ENCODE measurements at places on chromosomes 12 and 14. TPM values are rescaled to one million over a fixed set of nuclear protein-coding genes. Genes with fewer than 3 reads are reported as not detected.
A peak's percentile ranks its signal among the peaks of the same experiment; 100 is the strongest.

GRCh38 chr12:79119796-79120195, 255.2 kb downstream of the SYT1 start:
- DNase-seq, result no peak

Gene ISCA2
- 3.1 TPM for total RNA-seq

- no peak for DNase-seq
These were observed 1091.8 kb upstream of the ATXN7L3B start for GRCh38 chr12:73445658-73446324.

Gene NKX2-1
- not detected for total RNA-seq

DNA sequence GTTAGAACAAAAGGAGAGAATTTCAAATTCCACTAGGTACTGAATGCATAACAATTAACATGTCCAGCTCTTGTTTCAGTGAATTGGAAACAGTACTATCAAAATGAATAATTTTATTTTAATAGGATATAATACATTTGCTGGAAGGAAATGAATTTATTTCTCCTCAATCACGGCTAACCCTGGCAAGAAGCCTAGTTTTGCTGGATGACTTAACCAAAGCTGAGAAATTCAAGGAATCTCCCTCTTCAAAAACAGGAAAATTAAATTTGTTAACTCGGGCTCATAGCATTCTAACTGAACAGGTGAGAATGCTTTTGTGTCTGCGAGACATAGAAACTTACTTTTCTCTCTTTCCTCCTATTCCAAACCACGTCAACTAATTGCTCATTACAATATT, 163.5 kb upstream of the NEDD1 start:
- DNase-seq, result peak; percentile 54

GRCh38 chr14:23321572-23322547, 603 bp downstream of the PABPN1 start:
- peak; percentile 46 for DNase-seq

Gene ITGB7
- 0.54 TPM for total RNA-seq

DNA sequence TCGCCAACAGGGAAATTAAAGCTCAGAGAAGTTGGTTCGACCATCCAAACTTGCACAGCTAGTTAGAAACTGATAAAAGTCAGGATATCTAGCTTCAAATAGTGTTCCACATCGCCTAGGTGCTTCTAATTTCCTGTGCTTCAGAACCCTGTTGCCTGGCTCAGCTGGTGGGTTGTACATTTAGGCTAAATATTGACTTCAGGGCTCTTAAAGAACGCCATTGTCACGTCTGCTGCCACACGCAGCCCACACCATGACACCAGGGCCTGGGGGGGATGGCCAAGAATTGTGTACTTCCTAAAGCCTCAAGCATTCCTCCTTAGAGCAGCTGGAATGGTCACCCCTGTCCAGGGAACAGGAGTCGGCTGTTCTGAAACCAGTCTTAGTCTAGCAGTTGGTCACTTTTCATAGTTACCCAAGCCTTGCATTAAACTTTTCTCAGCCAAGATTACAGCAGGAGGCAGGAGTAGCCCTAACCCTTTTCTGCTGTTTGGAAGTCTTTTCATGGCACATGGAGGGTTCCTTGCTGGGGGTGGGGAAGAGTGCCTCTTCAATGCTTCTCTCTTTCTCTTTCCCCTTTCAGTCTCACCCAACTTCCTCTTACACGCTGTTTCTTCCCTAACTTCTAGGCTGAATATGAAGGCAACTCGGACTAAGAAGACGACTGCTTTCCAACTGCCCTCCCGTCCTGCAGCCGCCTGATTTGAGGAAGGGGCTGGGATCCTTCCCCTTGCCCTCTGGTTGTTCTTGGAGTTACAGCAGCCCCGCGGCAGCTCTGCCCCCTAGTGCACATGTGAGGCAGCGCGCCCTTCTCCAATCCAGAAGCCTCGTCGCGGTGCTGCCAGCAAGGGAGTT, 17.1 kb downstream of the FOS start:
- DNase-seq, result peak; percentile 73

Gene KRT73
- not detected for total RNA-seq

- DNase-seq, result no peak
These were observed 50.9 kb downstream of the MVK start for GRCh38 chr12:109624467-109624866.

Gene PTPRR
- not detected for total RNA-seq

DNA sequence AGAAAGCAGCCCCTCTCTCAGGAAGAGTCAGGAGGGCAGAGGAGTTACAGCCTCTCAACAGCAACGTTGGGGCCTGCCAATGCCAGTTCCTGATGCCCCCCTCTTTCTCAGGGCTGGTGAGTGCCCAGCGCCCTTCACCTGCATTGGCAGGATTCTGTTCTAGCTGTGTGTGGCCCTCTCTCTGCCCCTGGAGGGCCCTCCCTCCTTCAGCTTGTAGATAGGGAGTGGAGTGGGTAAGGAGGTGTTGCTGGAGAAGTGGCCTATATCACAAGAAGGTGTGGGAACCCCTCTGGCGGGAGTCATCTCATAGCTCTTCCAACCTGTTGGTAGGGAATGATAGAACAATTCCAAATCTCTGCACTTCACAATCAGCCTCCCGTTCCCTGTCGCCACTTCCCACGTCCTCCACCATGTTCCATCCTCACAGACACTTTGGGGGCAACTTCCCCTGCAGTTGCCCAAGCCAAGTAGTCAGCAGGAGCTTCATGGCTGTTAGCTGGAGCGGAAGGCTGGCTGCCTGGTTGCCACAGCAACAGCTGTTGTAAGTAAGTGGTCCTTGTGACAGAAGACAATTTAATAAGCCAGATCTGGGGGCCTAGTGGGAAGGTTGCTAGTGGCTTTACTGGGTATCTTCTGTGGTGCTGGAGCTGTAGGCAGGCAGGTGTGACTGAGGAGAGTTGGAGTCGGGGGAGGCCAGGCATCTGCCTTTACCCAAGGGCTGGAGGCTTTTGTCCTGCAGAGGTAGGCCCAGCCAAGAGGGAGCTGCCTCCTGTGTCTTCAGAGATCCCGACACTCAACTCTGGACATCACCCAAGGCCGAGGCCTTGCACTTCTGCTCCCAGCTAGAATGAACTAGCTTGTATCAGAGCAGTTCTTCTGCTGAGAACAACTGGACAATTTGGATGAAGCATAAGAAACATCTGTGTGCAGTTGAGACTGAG, 38.4 kb downstream of the GALNT16 start:
- no peak for DNase-seq

Gene CHPT1
- 14.4 TPM for total RNA-seq

All from fibroblast of the aortic adventitia (primary cell).